ENCODE measurements at places on chromosomes 4 and X.

DNA sequence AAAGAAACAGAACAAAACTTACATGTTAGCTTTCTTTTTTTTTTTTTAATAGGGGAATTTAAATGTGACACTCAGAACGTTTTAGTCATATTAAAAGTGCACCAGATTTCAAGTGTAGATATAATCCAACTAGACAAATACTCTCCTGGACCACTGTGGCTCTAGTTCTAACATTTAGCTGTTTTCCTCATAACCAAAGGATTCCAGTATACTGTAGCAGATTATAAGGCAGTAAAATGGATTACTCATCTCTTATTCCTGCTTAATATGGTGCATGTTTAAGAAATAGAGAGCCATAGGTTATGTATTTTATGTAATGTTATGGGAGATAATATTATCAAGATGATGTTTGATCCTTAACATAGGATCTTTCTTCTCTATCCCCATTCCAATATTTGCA lies 1339.5 kb upstream of the AGA start:
- no peak for DNase-seq

- DNase-seq, result no peak
Observed at GRCh38 chr4:25756503-25756902, 100.9 kb downstream of the SLC34A2 start.

DNA sequence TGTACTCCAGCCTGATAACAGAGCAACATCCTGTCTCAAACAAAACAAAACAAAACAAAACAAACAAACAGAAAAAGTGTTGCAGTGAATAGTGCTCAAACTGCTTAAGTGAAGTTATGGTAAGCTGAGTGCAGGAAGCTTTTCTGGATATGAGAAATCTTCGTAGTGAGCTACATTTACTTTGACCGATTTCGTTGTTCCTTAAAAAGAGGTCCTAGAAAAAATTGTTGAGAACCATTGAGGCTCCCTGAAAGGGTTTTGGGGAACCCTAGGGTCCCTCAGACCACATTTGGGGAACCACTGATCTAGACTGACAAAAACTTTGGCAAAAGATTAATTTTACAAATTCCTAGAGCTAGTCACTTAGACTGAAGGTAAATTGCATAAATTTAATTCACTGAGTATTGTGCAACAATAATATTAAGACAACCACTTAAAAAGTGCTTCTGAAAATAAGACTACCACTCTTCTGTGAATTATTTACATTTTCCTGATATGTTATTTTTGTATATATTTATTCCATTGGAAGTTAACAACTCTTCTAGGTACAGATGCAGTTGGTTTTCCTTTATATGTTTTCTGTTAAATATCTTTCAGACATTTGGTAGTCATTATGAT lies 149.6 kb downstream of the FHIP1A start:
- no peak for DNase-seq

- no peak for DNase-seq
Observed at GRCh38 chr4:102629673-102630072, 128.5 kb downstream of the NFKB1 start.

GRCh38 chrX:42624524-42624923 lies 153.4 kb downstream of the PPP1R2C start:
- no peak for DNase-seq

GRCh38 chrX:120264341-120264740 lies 13.7 kb downstream of the ZBTB33 start:
- no peak for DNase-seq

- DNase-seq, result no peak
Observed at GRCh38 chrX:68934922-68935321, 106.1 kb downstream of the EFNB1 start.

DNA sequence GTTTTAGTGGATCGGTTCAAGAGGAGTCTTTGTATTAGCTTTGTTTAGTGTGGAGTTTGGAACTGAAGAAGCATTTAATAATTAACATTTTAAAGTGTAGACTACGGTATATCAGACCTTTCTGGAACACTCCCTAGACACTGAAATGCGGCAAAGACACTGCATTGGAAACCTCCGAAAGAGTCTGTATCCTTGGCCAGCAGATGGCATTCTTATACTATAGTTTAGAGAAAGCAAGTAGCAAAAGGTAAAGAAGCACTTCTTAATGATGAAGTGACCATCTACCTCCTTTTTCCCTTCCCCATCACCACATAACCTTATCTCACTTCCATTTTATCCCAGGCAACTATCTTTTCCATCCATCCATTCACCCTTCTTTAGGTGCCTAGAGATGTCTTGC lies 7.6 kb downstream of the FABP2 start:
- DNase-seq, result no peak

GRCh38 chr4:1512051-1512737 lies 106.0 kb upstream of the NKX1-1 start:
- no peak for DNase-seq

- DNase-seq, result no peak
Observed at GRCh38 chrX:53716328-53717088, 30.0 kb upstream of the HUWE1 start.

GRCh38 chr4:2828758-2829181 lies 14.9 kb upstream of the ADD1 start:
- DNase-seq, result no peak

DNA sequence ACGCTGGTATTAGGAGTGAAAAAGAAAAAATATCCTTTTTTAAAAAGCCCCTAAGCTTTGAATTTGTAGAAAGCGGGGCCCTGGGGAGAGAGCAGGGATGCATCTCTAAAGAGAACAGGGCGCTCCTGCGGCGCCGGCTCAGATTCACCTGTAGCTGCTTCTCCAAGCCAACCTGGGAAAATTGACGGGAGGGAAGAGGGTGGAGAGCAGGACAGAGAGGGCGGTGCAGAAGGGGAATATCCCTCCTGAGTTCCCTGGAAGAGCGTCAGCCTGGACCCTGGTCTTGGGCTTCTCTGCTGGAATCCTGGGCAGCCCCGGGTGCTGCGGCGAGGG lies 776 bp upstream of the SOWAHD start:
- DNase-seq, result no peak

Measured in hypothalamus (tissue), 51 donors.